ENCODE measurements at places on chromosomes 1 and 21.

DNA sequence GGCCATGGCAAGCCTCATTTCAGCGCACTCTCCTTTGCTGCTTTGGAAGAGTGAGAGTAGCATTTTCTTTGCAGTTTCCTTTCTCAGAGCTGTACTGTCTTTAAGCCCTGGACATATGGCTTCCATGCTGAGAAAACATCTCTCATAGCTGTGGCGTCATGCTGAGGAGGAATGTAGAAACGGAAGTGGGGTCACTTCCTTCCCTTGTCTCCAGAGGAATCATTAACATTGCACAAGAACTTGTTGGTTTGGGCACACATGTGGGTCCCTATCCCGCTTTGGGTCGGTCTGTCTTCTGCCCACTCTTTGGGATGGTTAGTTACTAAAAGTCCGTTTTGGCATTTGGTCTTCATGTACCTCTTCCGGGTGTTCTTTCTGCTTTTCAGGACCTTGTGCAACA is 5.6 kb downstream of the MFN2 start:
- DNase-seq = no peak

DNA sequence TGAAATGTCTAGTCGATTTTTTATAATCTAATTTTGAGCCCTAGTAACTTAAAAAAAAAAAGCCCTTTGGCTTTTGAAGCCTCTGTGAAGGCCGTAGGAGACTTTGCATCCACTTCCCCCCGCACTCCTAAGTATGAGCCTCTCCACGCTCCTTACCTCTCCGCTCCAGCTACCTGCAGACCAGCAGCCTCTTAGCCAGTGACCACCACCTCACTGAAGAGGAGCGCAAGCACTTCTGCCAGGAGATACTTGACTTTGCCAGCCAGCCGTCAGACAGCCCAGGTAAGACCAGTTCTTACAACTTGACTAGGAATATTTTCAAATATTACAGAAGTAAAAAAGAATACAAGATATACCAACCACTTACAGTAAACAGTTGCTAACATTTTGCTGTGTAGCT is 27.4 kb upstream of the PWP2 start:
- DNase-seq = no peak

DNA sequence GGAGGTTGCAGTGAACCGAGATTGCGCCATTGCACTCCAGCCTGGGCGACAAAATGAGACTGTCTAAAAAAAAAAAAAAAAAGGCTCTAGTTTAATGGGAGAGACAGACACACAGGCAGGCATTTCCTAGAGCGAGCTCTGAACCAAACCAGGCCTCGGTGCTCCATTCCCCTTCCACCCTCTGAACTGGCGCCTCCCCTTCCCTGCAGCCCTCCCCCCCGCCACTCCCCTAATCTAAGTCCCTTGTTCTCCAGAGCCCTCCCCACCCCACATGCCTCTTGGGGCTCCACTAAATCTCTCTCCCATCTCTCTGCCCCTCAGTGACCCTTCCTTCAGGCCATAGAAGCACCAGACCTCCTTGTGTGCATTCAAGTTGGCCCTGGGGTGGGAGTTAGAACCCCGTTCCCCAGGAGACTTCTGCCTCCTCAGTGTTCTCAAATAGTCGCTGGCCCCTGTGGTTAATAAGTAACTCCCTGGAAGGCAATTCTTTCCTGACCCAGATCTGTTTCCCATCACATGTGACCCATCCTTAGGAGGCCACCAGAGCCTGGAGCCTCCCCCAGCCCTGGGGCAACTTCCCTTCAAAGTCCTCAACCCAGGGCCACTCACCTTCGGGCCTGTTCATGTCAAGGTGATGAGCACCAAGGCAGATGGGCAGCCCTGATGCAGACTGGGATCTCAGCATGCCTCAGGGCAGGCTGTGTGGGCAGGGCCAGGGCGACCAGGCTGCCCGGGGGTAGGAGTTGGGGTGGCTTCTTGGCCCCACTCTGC is 42.6 kb upstream of the EPB41 start:
- DNase-seq = no peak

GRCh38 chr1:230243583-230244353 is 176.7 kb downstream of the GALNT2 start:
- no peak for DNase-seq

DNA sequence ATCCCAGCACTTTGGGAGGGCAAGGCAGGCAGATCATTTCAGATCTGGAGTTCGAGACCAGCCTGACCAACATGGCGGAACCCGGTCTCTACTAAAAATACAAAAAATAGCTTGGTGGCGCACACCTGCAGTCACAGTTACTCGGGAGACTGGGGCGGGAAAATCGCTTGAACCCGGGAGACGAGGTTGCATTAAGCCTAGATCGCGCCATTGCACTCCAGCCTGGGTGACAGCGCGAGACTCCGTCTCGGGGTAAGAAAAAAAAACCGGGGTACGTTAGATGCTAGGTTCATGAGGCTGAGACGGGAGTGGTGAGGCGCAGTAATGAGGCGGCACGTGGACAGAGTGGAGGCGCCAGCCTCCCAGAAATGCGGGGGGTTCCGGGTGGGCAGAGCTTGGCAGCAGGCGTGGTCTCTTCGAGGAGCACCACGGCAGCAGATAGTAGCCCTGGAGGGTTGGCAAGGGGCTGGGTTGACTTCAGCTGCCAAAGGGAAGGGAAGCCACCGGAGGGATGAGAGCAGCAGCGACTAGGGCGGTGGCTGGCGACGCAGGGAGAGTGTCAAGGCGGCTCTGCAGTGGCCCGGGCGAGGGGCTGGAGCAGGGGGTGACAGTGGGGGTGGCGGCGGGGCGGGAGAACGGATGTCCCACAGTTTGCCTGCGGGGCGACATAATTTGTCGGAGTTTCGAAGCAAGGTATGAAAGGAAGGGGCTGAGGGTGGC is 832 bp downstream of the MRPL20 start:
- no peak for DNase-seq

- DNase-seq = no peak
Observed at GRCh38 chr1:102120910-102121309, 124.2 kb upstream of the OLFM3 start.

All from BJ (cell line).